ENCODE measurements at places on chromosomes 5 and 9.

DNA sequence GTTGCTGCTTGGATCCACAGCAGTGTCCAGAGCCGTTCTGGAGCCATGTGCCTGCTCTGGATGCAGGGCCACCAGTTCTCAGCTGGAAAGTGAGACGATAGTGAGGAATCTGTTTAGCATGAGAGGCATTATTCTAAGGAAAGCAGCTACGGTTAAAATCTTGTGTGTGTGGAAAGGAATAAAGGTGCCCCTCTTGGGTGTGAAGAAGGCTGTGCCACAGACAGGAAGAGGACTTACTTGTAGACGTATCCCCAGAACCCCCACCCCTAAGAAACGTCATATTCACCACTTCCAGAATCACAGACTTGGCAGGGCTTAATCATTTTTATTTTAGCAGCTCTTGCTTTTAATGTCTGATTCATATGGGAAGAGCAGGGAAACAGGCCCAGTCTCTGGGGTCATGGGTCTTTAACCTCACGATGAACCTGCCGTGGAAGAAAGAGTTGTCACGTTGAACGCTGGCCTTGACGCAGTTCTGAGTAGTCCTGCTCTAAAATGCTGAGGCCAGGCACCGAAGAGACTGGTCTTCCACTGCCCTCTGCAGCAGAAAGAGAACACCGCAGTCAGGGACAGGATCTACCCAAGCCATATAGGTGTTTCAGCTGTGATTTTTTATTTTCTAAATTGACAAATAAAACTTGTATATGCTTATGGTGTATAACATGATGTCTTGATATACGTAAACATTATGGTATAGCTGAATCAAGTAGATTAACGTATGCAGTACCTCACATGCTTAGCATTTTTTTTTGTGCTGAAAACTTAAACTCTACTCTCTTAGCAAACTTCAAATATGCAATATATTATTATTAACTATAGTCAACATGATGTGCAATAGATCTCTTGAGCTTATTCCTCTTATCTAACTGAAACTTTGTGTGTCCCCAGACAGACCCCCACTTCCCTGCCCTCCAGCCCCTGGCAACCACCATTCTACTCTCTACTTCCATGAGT, 38.8 kb downstream of the CARTPT start:
- DNase-seq, result peak; percentile 64

- peak; percentile 94 for DNase-seq
Observed at GRCh38 chr5:172078726-172079345, 72.4 kb upstream of the FBXW11 start.

DNA sequence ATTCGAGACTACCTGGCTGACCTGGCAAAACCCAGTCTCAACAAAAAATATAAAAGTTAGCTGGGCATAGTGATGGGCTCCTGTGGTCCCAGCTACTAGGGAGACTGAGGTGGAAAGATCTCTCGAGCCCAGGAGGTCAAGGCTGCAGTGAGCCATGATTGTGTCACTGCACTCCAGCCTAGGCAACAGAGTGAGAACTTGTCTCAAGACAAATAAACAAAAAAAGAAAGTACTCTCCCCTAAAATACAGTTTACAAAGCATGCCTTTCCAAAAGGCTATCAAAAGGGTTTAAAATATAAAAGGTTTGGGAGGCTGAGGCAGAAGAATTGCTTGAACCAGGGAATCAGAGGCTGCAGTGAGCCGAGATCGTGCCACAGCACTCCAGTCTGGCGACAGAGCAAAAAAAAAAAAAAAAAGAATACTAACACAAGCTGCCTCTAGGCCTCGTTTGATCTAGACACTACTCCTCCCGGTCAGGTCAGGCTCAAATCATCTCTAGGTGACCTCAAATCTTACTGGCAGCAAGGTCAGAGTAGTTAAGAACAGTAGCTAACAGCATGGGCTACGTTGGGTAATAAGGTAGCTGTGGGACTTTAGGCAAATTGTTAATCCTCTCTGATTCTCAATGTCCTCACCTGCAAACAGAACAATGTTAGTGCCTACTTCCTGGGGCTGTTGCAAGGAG, 9.3 kb downstream of the NAIF1 start:
- no peak for DNase-seq

- DNase-seq, result no peak
Observed at GRCh38 chr9:78296201-78296892, 578 bp upstream of the PSAT1 start.

- DNase-seq, result no peak
Observed at GRCh38 chr5:59276325-59276675, 617.2 kb downstream of the PDE4D start.

DNA sequence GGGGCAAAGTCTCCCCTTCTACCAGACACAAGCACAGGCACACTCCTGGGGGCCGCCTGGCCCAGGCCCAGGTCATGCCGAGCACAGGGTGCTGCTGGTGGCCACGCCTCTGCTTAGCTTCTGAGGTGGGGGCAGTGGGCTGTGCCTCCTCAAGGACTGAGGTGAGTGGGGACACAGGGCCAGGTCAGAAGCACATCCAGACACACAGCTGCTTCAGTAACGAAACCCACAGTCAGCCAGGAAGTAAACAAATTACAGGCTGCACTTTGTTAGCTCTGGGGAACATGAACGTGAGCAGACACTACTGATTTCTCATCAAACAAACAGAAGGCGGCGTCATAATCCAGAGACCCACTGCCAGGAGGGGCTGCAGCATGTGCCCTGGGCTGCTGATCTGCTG, 192.4 kb downstream of the HSPA4 start:
- DNase-seq, result no peak

DNA sequence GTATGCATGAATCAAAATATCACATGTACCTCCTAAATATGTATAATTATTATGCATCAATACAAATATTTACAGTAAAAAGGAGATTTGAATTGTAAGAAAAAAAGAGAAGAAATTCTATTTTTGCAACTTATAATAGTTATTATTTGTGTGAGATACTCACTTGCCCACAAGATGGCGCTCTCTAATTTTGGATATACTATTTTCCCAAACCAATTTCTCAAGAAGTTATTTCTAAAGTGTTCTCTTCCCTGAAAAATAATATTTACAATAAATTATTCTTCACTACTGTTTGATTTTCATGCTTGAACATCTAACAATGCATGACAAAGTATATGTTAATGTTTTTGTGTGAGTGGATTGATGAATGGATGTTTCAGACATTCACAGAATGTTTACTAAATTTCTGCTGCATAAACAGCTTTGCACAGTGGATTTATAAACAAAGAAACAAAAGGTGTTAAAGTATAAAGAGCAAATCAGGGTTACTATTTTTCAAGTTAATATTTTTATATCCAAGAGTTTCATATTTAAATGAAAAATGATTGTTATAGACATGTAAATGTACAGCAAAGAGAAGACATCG, 503.4 kb downstream of the PDE4D start:
- DNase-seq, result peak; percentile 32

DNA sequence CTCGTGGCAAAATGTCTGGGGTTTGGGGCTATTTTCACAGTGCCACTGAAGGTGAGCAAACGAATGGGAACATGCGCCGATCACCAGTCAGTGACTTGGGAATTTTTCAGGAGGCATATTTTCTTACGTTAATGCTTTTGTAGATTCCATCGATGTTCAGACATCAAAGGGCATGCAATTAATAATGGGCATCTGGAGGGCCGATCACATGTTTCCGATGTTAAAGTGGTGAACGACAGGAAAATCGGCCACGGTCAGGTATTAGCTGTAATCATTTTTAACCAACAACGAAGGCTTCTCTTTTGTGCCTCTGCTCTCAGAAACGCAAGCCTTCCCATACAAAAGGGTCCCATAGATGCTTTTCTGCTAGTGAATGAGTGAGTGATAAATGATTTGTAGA, 155.0 kb upstream of the PITX1 start:
- no peak for DNase-seq

DNA sequence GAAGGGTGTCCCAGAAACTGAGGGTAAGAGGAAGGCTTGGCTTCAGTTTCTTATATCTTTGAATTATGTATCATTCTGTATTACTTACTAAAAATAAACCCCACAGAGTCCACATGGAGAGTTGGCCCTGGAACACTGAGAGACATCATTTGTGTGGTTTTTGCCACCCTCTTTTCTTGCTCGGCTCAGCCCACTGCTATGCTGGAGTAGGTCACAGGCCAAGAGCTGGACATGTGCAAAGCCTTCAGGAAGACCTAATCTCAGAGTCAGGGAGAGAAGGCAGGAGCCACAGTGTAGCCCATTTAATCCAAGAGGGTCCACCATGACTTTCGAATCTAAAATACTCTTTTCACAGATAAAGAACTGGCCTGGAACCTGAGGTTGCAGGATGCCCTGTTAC, 47.5 kb downstream of the MAMDC2 start:
- no peak for DNase-seq
